Posterior vena cava (tissue), 2 donors: ENCODE measurements at places on chromosomes 2 and 18.

DNA sequence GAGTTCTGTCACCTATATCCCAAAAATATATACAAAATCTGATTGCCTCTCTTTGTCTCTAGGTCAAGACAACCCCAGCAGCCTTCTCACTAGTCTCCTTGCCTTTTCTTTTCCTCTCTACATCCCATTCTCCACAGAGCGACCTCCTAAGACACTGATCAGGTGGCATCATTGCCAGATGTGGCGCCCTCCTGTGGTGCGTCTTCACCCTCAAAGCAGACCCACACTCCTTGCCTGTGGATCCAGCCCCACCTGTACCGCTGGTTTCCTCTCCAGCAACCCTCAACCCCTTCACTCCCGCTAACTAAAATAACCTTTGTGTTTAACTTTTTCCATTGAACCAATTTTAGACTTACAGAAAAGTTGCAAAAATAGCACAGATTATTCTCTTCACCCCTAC lies 273.3 kb downstream of the GLI2 start:
- DNase-seq = no peak

DNA sequence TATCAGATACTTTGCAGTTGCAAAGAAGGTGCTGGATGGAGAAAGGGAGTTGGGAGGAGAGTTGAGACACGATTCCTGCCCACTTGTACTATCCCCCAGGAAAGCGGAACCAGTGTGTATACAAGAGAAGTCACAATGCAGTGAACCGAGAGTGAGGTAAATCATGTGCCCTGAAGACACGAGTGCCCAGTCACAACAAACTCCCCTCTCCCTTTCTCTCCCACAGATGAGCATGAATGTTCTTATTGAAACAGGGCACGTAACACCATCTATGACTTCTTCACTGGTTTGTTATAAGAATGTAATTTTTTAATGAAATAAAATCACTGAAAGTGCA lies 155.7 kb downstream of the IRS1 start:
- no peak for DNase-seq

- no peak for DNase-seq
These were observed 265.0 kb downstream of the KCNJ3 start for GRCh38 chr2:154963511-154963910.

DNA sequence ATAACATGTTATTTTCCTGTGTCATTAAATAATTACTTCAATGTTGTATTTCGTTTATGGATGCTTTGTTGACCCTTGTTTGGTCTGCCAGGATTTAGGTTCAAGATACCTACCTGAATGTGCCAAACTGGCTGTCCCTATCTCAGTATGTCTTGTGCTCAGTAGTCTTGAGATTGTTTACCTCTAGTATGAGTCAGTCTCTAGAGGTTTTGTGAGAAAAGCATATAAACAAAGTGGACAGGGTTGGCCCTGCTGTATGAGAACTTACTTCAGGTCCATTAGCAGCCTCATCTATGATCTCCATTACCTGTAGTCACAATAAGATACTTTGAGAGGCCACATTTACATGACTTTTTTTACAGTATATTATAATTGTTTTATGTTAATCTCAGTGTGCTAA lies 17.8 kb downstream of the DDX18 start:
- no peak for DNase-seq

- peak; percentile 40 for DNase-seq
These were observed 88.6 kb upstream of the B3GNT7 start for GRCh38 chr2:231306791-231307393.

GRCh38 chr2:171939743-171940071 lies 17.4 kb downstream of the HAT1 start:
- DNase-seq = no peak

GRCh38 chr18:70373042-70373519 lies 84.2 kb downstream of the SOCS6 start:
- no peak for DNase-seq

- DNase-seq = no peak
These were observed 21.8 kb upstream of the RPIA start for GRCh38 chr2:88669482-88670214.

DNA sequence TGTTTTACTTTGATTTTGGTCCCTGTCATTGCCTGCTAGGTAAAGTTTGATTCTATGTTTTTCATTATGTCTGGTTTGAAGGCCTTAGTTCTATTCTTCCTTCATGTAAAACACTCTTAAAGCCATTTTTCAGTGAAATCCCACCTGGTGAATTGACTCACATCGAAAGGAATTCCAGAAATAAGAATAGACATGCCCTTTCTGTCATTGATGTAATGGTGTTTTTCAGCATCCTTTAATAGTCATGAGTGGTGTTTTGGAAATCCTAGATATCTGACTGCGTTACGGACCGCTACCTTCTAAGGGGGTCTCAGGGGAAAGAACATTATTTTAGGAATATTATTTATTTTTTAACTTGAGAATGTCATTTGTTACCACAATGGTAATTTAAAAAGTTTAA lies 104.5 kb upstream of the ZEB2 start:
- DNase-seq = no peak

GRCh38 chr2:20641123-20641985 lies 9.5 kb downstream of the HS1BP3 start:
- peak; percentile 94 for DNase-seq

DNA sequence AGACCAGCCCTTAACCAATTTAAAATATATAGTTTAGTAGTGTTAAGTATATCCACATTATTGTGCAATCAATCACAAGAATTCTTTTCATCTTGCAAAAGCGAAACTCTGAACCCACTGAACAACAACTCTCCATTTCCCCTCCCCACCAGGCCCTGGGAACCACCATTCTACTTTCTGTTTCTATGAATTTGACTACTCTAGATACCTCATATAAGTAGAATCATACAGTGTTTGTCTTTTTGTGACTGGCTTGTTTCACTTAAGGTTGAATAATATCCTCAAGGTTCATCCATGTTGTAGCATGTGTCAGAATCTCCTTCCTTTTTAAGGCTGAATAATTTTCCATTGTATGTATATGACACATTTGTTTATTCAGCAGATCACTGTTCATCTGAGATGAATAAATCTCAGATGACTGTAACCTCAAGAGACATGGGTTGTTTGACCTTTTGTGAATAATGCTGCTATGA lies 8.1 kb upstream of the SOS1 start:
- no peak for DNase-seq

DNA sequence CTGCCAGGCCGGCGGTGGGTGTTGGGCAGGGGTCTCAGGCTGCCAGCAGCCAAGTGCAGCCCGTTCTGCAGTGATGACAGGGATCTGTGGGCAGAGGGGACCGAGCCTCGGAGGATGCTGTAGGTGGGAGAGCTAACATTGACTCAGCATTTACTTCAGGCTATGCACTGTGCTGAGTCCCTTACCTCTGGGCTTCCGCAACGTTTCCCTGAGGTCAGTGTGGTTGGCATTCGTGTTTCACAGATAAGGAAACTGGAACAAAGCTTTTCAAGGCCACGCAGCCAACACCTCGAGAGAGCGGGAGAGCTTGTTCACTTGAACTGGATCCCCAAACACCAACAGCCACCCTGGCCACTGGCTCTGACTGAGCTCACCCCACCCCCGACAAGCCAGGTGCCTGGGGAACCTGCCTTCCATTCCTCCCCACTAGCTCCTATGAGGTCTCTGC lies 839 bp upstream of the GPR148 start:
- no peak for DNase-seq

- no peak for DNase-seq
These were observed 83.3 kb upstream of the CD28 start for GRCh38 chr2:203623096-203623495.
